ENCODE measurements at places on chromosomes 16 and 17.

DNA sequence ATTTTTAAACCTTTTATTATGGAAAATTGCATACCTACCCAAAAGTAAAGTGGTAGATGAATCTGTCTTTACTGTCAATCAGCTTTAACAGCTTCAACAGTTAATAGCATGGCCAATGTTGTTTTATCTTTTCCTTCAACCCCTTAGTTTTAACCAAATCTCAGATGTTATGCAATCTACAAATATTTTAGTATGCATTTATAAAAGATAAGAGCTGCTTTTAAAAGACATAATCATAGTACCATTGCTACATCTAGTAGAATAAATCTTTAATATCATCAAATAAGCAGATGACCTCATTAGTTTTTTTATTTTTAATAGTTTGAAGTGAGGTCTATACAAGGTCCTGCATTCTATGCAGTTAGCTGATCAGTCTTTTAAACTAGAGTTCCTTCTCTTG, 37.9 kb downstream of the MAP2K4 start:
- DNase-seq: no peak

GRCh38 chr16:56643080-56643778, 4.8 kb downstream of the MT1A start:
- no peak for DNase-seq

DNA sequence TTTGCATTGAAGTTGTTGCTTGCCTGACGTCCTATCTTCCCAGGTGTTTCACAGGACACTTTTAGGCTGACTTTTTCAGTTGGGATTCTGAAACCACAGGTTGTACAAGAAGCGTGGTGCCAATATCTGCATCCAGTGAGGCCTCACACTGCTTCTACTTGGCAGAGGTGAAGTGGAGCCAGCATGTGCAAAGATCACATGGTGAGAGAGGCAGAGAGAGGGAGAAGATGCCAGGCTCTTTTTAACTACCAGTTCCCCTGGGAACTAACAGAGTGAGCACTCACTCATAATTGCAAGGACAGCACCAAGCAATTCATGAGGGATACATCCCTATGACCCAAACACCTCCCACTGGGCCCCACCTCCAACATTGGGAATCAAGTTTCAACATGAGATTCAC, 5.8 kb upstream of the ABCA6 start:
- DNase-seq: no peak

GRCh38 chr17:64506201-64506575, at the start of gene DDX5:
Gene DDX5, minus strand, starts transcription at chr17:64506289. Its CDS starts 170 bp downstream, at chr17:64506119.
- DNase-seq: peak; percentile 100

- no peak for DNase-seq
Observed at GRCh38 chr16:11801481-11802021, 4.5 kb upstream of the ZC3H7A start.

DNA sequence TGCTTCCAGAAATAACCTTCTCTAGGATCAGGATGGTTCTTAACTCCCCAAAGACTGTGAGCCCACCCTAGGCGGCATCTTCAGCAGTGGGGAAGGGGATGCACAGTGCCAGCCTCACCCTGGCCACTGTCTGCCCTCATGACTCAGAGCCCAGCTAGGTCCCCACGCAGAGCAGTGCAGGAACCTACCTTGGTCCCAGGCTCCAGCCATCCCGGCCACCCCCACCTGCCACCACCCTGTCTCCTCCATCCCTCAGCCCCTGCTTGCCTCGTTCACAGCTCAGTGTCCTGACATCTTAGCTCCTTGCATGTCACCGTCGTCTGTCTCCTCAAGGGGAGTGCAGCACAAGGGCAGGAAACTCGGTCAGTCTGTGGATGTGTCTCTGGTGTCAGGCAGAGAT, 16.1 kb upstream of the KRTAP17-1 start:
- no peak for DNase-seq

DNA sequence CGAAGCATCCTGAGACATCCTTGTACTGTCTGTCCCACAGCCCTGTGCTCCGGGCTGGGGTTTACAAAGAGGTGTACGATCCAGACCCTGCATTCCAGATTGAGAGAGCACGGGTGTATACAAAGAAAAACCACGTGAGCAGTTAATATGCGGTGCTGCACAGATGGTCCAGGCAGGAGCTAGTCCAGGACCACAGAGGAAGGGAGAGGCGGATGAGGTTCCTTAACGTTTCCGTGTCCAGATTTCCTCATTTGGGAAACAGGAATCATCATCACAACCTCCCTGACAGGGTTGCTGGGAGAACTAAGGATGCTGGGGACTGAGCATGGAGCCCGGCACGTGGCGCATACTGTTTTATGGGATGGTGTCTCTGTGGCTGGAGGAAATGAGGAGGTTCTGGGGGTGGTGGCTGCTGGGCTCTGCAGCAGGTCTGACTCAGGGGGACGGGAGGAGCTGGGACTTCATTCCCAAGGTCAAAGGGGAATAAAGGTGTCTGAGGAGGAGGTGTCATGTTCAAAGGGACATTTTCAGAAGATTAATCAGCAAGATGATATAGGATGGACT, 26.2 kb downstream of the WIPI1 start:
- no peak for DNase-seq

DNA sequence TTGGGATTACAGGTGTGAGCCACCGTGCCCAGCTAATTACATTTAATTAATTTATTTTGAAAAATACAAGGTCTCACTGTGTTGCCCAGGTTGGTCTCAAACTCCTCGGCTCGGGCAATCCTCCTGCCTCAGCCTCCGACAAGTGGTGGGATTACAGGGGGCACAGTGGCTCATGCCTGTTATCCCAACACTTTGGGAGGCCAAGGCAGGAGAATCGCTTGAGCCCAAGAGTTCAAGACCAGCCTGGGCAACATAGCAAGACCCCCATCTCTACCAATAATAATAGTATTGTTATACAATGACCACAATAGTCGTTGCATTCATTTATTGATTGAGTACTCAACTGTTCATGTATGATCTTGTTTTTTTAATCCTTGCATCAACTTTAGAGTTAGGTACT, 22.0 kb downstream of the CDH1 start:
- no peak for DNase-seq

GRCh38 chr17:37770631-37771518, 26.0 kb upstream of the HNF1B start:
- peak; percentile 73 for DNase-seq

DNA sequence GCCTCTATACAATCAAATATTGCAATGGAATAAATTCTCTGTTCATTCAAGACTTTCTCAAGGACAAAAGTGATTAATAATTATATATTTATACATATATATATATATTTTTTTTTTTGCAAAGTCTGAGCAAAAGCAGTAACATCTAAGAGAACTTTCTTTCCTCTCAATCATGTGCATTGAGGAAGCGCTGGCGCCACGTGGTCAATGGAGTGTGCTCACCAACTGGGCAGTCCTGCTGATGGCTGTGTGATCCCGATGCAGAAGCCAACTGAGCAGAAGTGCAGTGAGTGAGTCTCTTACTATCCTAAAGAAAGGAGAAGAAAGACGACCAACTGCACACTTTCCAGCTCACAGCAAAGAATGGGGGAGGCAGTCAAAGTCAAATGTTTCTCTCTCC, 37.2 kb upstream of the ULK2 start:
- no peak for DNase-seq

DNA sequence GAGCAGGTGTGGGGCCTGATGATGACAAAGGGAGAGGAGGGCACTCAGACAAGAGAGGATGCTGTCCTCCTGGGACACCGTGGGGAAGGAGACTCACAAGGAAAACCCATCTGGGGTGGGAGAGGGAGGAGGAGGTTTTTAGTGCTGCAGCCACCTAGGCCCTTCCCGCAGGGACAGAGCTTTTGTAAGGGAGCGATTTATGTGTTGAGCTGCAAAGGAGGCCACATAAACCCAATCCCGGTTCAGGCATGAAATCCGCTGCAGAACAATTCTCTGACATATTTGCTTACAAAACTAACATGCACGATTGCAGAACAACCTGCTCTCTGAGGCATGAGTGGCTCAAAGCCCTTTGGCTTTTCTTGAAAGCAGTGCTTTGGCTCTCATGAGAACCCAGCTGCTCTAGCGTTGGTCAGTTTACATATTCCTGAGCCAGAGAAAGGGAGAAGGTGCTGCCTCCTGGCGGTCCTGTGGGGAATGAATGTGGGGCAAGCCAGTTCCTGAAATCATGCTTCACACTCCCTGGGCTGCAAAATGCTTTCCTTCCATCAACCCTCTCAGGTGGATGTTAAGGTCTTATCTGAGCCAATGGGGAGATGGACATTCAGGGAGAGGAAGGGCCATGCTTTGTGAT, 122.4 kb upstream of the NLRP1 start:
- DNase-seq: peak; percentile 84

Measured in ecto neural progenitor cell (in vitro differentiated cells).